ENCODE measurements at places on chromosomes 4 and X.

GRCh38 chr4:18234108-18234507 is 212.6 kb upstream of the LCORL start:
- no peak for DNase-seq

GRCh38 chr4:113699772-113700171 is 61.8 kb downstream of the CAMK2D start:
- DNase-seq: no peak

GRCh38 chr4:102439236-102439614 is 61.9 kb upstream of the NFKB1 start:
- peak; percentile 37 for DNase-seq

GRCh38 chrX:52118262-52118661 is 49.3 kb upstream of the MAGED4B start:
- DNase-seq: no peak

- DNase-seq: no peak
Observed at GRCh38 chrX:130347321-130347720, 7.6 kb downstream of the SLC25A14 start.

GRCh38 chr4:111991797-111992196 is 153.5 kb upstream of the FAM241A start:
- DNase-seq: peak; percentile 74
